ENCODE measurements at places on chromosomes 16 and 17.
A peak's percentile ranks its signal among the peaks of the same experiment; 100 is the strongest.

- no peak for DNase-seq
Measured at GRCh38 chr16:61289141-61289540, 747.1 kb downstream of the CDH8 start.

DNA sequence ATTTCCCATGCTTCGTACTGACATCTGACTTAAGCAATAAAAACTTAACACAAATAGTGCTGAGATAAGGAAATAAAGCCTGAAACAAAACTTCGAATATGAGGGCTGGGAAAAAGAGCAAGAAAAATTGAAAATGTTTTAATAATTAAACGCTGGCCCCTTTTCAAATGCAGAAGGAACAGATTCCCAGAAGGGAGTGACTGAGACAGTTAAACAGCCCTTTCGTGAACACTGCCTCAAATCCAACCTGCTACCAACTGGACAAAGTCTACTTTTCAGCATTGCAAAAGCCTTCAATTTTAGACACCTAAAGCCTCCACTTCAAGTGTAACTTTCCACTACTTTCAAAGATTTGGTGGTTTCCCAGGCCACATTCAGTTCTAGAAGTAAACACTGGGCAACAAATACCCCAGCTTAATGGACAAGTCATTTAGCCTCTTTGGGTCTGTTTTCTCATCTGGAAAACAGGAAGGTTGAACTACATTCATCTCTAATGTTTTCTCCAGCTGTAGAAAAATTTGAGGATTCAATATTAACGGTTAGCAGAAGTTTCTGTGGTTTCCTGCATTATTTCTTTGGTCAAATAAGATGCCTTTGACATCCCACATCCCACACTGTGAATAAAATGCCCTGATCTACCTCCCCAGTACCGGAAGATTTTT, 11.8 kb downstream of the RFFL start:
- DNase-seq, result no peak

DNA sequence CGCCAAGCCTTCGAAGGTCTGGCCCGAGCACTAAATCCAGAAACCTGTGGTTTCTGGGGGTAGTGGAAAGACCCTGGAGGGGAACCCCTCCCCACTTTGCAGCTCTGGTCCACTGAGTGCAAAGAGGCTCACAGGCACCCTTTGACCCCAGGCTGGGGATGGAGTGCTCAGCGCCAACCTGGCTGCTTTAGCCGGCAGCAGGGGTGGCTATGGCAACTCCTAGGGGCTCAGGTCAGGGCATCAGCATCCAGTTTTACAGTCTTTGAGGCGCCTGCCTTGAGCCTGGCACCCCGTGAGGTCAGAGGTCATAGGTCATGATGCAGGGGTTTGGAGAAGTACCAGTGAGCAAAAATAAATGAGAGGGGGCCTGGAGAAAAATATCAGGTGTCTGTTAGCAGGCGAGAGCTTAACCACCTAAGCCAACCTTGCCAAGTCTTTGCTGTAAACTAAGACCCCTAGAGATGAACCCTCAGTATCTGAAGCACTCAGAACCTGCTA, 17.9 kb downstream of the CA7 start:
- no peak for DNase-seq

GRCh38 chr17:42679492-42680330, 1.9 kb downstream of the CCR10 start:
- no peak for DNase-seq

DNA sequence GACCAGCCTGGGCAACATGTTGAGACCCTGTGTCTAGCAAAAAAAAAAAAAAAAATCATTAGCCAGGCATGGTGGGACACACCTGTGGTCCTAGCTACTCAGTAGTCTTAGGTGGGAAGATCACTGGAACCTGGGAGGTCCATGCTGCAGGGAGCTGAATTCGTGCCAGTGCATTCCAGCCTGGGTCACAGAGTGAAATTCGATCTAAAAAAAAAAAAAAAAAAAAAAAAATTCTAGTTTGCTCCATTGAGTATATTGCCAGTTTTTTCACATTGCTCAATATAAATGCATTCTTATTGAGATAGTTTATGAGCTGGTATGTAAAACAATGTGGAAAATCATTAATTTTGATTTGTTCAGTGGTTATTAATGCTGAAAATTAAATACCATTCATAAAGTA, 52.0 kb downstream of the ABHD15 start:
- DNase-seq, result no peak

DNA sequence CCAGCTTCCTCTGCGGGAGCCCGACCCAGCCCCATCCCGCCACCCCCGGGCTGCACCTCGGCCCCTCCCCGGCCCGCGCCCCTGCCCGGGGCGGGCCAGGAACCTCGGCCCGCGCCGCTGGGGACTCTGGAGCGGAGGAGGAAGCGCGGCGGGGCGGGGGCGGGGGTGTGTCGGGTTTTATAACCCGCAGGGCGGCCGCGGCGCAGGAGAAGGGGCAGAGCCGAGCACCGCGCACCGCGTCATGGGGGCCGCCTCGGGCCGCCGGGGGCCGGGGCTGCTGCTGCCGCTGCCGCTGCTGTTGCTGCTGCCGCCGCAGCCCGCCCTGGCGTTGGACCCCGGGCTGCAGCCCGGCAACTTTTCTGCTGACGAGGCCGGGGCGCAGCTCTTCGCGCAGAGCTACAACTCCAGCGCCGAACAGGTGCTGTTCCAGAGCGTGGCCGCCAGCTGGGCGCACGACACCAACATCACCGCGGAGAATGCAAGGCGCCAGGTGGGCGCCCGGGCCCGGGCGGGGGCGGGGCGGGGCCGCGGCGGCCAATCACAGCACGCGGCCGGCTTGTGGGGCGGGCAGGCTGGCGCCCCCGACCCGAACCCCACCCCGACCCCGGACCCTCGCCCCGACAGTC, at the start of gene ACE:
TSS of gene ACE (plus strand) at position 208 of the 626 bp plus-strand sequence. CDS start at position 242, 34 bp downstream.
- DNase-seq, result no peak

DNA sequence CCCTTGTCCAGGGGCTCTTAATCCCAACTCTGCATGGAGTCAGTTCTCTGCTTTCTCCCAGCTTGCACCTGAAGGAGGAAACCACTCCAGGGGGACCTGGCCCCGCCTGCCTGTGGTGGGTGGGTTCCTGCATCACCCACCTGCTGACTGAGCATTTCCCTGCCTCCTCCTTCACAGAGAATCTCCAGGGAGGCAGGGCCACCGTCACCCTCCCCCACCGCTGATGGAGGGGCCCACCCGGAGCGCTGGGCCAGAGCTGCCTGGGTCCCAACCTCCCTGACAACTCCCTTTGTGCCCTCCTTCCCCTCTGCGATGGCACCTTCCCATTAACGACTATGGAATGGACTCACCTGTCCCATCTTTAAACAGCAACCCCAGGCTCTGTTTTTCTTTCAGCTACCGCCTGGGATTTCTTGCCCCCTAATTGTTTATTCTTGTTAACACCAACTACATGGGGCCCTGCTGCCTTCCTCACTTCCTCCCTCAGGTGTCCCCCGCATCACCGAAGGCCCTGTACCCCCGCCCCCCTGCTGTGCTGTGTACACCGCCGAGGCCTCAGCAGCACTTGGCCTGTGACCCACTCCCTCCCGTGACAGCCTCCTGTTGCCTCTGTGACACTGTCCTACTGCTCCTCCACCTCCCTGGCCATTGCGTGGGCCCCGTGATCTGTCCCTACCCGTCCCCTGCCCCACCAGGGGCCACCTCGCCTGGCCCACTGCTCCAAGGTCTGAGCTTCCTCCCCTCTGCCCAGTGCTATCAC, 842 bp upstream of the TEDC2 start:
- DNase-seq, result no peak

DNA sequence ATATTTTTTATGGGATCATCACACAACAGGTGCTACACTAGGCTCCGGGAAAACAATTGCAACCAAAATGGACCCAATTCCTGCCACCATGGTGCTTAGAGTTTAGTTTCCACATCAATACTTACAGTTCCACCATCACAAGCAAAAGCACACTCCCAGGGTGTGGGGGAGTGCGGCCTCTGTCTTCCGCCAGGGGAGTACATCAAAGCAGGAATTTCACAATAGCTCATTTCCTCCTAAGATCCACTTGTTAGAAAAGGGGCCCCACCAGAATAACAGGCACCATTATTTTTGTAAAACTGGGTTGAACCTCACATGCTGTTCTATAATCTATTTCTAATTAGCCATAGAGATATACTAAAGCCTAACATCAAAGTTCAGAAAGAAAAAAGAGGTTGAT, 44.3 kb upstream of the PSMD7 start:
- DNase-seq, result no peak

DNA sequence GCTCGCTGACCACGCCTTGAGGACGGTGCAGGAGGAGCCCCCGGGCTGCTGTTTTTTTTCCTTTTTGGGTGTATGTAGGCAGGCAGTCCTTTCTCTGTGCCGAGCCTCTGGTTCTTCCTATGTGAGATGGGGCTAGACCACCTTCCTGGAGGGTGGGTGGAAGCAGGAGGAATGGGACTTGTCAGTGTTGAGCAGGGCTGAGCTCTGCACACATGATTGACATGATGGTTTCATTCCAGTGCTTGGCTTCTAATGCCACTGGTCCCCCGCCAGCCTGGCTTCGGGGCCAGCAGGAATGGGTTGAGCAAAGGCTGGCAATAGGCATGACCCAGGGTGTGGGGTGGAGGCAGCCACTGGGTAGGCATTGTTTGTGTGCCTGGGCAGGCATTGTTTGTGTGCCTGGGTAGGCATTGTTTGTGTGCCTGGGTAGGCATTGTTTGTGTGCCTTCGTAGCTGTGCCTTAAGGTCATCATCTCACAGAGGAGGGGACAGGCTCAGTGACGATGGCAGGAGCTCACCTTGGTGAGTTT, 14.2 kb upstream of the ADCY7 start:
- DNase-seq, result no peak

GRCh38 chr17:33941744-33942143, 313.3 kb upstream of the CCL2 start:
- no peak for DNase-seq

DNA sequence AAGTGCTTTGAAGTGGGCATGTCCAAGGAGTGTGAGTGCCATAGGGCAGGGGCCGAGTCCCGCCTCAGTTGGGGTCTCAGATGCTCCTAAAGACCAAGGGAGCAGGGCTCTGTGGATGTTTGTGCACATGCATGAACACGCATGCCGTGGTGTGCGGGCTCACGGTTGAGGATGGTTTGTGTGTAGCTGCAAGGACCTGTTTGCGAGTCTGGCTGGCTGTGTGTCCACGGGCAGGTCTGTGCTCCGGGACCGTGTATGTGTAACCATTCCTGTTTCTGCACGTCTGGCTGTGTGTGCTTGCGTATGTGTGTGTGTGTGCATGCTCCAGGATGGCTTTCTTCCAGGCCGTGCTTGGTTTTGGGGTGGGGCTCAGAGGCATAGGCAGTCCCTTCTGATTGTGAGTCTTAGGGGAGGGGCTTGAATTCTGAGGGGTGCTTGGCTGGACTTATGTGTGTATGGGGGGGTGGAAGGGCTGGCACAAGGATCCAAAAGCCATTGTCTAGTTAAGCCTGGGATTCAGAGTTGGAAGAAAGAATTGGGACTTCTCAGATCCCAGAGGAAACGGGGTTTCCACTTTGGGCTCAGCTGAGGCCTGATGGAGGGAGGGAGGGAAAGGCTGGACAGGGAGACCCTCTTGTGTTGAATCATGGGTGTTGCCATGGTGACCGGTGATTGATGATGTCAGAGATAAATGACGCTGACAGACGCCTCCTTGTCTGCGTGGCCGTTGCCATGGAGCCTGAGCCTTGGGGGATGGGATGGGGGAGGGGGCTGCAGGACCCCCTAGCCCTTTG, 14.4 kb downstream of the GJD3 start:
- no peak for DNase-seq

DNA sequence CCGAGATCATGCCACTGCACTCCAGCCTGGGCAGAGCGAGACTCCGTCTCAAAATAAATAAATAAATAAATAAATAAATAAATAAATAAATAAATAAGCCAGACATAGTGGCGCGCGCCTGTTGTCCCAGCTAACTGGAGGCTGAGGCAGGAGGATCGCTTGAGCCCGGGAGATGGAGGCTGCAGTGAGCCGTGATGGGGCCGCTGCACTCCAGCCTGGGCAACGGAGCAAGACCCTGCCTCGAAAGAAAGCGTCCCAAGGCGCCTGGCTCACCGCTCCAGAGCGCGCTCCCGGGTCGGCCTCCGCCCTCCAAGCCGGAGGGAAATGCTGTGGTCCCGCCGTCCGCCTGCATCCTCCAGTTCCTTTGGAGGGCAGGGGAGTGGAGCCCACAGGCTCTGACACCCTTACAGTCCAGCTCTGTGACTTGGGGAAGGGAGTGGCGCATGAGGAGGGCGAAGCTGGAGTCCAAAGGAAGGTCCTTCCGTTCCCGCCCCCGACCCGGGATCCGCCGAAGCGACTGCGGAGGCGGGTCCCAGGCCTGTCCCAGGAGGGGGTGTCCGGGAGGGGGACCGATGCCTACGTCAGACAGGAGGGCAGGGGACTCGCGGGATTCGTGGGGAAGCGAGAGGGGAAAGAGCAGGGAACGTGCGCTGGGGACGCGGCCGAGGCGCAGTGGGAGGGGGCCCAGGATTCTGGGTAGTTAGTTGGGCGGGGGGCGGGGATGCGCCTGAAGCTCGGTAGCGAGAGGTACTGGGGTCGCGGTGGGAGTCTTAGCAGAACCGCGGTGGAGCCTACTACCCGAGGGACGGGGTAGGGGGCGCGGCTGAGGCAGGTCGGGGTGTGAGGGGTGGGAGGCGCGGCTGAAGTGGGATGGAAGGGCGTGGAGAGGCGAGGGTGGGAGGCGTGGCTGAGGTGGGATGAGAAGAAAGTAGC, 8.4 kb upstream of the TRPV2 start:
- no peak for DNase-seq

DNA sequence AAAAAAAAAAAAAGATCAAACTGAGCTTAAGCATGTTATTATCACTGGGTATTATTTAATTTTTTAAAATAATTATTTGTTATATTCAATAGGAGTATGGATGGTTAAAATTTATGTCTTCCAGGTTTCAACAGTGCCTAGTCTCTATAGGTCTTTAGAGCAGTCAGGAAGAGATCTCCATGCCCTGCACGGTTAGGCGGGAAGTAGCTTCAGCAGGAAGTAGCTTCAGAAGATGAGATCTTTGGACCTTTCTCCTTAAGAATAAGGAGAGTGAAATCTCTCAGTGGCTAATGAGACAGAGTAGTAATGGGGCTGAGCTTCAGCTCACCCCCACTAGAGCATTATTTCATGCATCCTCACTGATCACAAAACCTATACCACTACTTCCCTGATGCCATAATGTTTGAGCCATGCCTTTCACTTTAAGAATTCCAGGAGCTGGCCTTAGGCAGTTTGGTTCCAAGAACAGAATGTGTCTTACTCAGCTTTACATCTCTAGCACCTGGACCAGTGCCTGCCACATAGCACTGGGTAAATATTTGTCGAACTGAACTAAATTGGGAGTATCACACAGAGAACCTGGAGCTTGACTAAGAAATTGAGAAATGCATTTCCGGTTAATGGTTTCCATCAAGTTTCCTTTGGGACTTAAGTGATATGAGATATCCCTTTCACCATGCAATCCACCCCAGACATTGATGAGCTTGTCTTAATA, 43.5 kb downstream of the SCPEP1 start:
- DNase-seq, result no peak

- no peak for DNase-seq
Measured at GRCh38 chr17:82400206-82400605, 17.9 kb upstream of the HEXD start.

- peak; percentile 46 for DNase-seq
Measured at GRCh38 chr17:416293-417206, 63.9 kb upstream of the RPH3AL start.
